ENCODE measurements at places on chromosomes 11 and 22.

GRCh38 chr11:12434325-12434654, 56.9 kb downstream of the PARVA start:
- no peak for DNase-seq

GRCh38 chr22:48104102-48104738, 1341.8 kb downstream of the TBC1D22A start:
- no peak for DNase-seq

DNA sequence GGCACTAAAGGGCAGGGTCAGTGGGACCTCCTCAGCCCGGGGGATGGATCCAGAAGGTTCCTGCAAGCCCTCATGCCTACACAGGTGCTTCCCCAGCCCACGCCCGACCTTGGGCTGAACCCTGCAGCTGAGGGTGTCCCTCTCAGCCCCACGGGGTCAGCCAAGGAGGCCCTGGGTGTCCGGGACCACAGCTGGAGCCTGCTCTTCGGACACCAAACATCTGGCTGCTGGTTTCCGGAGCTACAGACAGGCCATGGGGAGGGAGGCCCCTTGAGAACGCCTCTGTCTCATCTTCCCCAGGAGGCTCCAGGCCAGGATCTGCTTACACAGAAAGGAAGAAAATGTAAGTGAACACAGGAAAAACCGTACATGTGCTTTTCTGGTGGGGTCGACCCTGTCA, 355.7 kb downstream of the MN1 start:
- no peak for DNase-seq

DNA sequence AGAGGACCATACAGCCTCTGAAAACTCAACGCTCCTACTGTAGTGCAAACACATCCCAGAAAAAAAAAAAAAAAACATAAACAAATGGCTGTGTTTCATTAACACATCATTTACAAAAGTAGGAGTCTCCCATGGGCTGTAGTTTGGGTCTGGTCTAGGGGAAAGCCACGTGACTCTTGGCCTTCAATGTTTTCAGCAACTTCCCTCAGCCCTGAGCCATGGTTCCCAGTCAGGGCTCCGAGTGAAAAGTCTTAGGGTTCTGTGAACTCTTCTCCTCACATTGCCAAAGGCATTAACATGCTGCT, 58.5 kb downstream of the CSNK2A3 start:
- no peak for DNase-seq

DNA sequence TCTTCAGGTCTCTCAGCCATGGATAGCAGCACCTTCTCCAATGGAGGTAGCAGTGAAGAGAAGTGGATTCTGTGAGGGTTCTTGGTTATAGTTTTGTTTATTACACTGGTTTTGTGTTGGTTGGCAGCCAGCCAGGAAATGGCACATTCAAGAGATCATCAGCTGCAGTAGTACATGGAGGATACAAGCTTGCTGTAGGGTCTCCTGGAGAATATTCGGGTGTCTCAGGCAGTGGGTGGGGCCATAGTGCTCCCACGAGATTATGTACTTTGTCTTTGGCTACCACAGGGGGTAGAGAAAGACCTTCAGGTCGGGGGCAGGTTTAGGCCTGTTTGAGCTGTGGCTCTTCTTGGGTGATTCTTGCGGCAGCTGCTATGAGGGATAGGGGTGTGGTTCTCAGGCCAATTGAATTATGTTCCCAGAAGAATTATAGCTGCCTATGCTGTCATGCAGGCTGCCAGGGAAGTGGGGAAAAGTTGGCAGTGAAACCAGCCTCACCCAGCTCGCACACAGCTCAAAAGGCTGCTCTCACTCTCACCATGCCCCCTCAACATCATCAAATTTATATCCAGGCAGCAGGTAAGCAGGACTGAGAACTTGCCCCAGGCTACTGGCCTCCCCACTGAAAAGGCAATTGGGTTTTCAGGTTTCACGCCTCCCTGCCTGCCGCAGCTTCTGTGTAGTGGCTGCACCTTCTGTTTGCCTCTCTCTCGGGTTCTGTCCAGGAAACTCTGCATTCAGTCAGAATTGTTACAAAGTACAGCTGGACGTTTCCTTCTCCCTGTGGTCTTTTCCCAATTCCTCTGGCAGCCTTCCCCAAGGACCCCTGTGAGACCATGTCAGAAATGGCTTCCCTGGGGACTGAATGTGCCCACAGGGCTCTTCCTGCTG, 435.5 kb downstream of the LUZP2 start:
- no peak for DNase-seq

- DNase-seq: no peak
Measured at GRCh38 chr11:119415966-119416365, 7.0 kb downstream of the THY1 start.

- DNase-seq: no peak
Measured at GRCh38 chr11:78822931-78823423, 248.3 kb upstream of the NARS2 start.

- no peak for DNase-seq
Measured at GRCh38 chr22:28792491-28793383, 7.6 kb downstream of the XBP1 start.

DNA sequence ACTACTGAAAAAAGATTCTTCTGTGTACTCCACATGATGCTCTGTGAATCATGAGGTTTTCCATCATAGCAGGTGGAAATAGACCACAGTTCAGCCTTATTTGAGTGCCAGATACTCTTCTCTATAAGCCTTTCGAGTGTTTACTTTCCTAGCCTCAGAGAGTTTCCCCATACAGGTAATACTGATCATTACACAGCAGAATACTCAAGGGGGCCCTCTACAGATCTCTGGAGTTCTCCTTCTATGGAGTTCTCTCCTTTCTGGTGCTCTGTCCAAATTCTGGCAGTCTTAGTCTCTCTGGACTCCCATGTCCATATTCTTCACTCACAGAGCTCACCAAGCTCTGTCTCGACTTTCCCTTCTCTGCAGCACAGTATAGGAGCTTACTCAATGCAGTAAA, 175.7 kb upstream of the CARD18 start:
- no peak for DNase-seq

DNA sequence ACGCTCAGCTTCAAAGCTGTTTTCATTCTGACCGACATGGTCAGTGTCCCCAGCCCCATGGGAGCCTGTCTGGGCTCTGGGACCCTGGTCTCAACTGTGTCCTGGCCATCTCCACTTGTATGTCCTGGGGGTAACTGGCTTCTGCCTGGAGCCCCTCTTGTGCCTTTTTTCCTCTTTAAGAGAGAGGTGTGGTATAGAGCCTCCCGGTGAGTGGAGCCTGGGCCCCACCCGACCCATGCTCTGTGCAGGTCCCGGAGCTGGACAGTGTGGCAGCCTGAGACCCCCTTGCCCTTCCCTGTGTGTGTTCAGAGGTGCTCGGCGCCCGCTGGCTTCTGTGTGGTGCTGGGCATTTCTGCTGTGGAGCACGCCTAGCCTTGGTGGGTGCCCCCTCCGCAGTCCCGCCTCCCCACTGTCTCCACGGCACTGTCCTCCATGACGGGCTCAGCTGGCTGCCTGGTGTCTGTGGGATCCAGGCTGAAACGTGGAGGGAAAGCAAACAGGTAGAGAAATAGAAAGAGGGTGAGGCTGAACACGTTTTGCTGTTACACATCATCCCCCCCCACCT, 74.9 kb downstream of the PARVB start:
- no peak for DNase-seq

DNA sequence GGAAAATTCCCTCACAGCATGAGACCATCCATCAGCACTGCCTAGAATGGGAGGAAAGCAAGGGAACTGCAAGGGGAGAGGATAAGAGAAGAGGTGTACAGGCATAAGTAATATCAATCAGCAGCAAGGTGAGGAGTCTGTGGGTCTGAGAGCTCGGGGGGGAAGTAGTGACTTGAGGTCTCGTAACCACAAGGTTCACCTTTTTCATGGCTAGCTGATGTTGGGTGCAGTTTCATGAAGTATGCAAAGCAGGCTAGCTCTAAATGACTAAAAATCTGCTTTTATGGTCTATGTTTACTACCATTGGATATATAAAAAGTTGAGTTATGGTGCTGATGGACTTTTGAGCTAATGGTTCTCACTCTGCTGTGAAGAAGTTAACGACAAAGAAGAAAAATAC, 35.8 kb downstream of the OR4C6 start:
- no peak for DNase-seq

DNA sequence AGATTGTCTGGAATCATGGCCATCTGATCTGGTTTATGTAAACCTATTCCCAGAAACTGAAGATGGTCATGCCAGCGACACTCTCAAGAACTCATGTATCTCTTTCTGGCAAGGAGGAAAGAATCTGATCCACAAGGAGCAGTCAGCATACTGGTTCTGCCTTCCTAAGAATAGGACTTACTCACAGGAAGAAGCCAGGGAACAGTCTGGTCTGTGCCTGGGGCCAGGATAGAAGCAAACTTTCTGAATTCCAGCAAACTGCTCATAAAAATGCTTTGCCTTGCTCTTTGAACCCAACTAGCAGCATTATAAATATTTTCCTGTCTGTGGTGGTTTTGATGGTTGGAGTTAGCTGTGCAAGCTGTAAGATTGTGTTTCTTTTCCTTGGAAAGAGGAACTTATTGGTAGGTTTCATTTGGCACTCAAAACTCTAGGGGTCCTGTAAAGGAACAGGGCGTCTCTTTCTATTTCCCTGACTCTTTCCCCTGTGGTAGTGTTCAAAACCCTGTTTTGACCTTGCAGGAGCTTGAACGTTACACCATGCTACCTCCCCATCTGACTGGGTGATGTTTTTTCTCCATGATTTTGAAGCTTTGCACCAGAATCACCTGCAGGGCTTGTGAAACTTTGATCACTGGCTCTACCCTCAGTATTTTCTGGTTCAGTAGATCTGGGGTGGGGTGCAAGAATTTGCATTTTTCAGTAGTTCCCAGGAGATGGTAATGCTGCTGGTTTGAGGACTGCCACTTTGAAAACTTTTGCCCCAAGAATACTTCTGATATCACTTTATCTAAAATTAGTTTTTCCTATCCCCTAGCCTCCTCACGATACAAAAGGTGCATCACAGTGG, 627.8 kb upstream of the ANO5 start:
- no peak for DNase-seq

GRCh38 chr11:47400768-47401279, 7.6 kb upstream of the SLC39A13 start:
- peak; percentile 16 for DNase-seq

DNA sequence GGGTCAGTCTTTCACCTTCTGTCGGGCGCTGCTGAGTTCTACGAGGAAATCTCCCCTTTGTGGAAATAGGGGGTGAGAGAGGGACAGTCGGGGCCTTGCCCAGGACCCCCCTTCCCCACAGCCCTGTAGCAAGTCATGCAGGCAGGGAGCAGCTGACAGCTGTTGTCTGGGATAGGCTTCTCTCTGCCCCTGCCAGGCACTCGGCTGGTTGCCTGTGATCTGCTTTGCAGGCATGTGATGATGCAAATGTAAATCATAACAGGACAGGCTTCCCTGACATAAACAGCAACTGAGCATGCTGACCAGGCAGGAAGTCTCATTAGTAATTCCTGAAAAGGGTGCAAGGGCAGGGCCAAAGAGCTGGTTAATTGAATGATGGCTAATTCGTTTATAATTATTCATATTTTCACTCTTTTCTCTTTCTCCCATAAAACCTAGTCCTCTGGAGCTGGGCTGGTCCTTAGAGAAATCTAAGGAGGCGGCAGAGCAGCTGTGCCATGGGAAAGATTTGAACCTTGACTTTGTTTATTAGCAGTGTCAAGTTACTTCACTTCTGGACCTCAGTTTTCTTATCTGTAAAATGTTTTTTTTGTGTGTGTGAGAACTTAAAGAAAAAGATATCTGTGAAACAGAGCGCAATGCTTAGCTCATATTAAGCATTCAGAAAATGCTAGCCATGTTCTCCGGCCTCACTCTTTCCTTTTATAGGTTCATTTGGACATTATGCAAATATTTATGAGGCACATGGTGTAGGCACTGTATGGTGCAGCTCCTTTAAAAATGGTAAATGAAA, 129.7 kb downstream of the LDLRAD3 start:
- no peak for DNase-seq

- DNase-seq: no peak
Measured at GRCh38 chr11:128687321-128687720, 6.6 kb upstream of the FLI1 start.

GRCh38 chr11:17978553-17979287, 34.1 kb downstream of the SERGEF start:
- peak; percentile 10 for DNase-seq

GRCh38 chr11:2580061-2580421, 119.8 kb downstream of the KCNQ1OT1 start:
- DNase-seq: no peak

GRCh38 chr11:73381589-73381988, 5.4 kb downstream of the RELT start:
- DNase-seq: no peak

DNA sequence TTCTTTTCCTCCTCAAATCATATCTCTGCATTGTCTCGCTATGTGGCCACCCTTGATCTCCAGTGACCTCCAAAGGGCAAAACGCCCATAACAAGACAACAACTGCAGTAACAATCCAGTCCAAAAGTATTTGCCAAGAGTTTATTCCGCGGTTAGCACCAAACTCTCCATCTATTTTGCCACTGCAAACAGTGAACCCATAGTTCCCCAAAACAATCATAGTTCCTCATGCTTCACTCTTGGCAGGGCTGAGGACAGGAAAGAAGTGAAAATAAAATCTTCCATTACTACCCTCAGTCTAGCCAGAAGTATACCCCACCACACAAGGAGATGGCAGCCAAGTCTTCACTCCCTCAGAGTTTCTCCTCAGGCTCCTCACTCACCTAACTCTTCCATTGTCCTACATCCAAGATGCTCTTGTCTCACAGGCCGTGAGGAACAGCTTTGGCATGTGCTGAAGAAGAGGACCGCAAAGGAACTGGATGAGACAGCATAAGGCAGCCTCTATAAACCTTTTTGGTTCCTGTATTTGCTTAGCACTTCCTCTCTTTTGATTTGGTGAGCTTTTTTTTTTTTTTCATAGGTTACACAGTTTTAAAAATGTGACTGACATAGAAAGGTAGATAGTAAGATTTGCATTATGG, at the start of gene LPXN:
Gene LPXN (minus strand): TSS at position 480 of the 644 bp plus-strand sequence. CDS start 84 bp downstream, at position 396.
- no peak for DNase-seq

GRCh38 chr11:16789560-16790485, 51.4 kb downstream of the C11orf58 start:
- DNase-seq: no peak

DNA sequence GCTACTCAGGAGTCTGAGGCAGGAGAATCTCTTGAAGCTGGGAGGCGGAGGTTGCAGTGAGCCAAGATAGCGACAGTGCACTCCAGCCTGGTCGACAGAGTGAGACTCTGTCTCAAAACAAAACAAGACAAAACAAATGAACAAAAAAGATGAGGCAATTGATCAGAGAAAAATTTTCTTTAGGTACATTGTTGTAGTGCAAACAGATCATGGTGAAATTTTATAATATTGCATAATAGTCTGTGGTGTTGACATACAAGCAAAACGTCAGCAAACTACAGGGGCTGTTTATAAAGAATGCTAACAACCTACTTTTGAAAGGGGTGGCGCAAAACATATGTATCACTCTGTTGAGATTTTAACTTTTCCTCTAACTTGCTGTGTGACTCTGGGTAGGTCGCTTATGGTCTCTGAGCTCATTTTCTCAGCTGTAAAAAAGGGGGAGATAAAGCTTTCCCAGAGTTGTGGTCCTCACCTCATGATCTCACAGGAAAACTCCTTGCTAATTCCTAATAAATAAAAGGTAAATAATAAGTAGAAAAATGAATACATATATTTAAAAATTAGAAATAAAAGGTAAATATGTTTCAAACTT, 64.8 kb upstream of the NUP160 start:
- no peak for DNase-seq

GRCh38 chr11:115151010-115151409, 353.2 kb downstream of the CADM1 start:
- no peak for DNase-seq

All from GM12892 (cell line).